ENCODE measurements at places on chromosomes 16 and 17. TPM values are rescaled to one million over a fixed set of nuclear protein-coding genes. Genes with fewer than 3 reads are reported as not detected.
A peak's percentile ranks its signal among the peaks of the same experiment; 100 is the strongest.

Gene CLEC18C
- not detected for total RNA-seq

Gene MAP3K14
- total RNA-seq = 8.5 TPM

Gene TAX1BP3
- 99.6 TPM for total RNA-seq

Gene CIITA
- 4.3 TPM for total RNA-seq

Gene FOXF1
- total RNA-seq = 81.1 TPM

Gene CLDN9
- not detected for total RNA-seq

Gene PIRT
- total RNA-seq = 2.1 TPM

Gene ATMIN
- 37.3 TPM for total RNA-seq

DNA sequence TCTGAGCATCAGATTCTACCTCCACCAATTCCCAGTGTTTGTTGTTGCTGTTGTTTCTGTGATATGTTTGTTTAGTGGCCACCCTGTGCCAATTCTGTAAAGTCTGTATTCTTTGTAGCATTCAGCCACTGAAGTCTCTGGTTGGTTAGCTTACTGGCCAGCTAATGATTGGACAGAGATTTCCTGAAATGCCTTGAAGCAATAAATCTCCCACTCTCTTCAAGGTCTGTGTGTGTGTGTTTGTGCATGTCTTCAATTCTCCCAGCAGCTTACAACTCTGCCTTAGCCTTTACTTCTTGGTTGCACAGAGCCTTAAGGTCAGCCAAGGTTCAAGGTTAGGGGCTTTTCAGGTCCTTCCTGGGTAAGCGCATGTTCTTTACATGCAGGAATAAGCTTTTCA lies 38.2 kb downstream of the PRPSAP2 start:
- no peak for ATAC-seq

GRCh38 chr16:75112734-75113491 lies 3.7 kb downstream of the LDHD start:
- no peak for ATAC-seq

DNA sequence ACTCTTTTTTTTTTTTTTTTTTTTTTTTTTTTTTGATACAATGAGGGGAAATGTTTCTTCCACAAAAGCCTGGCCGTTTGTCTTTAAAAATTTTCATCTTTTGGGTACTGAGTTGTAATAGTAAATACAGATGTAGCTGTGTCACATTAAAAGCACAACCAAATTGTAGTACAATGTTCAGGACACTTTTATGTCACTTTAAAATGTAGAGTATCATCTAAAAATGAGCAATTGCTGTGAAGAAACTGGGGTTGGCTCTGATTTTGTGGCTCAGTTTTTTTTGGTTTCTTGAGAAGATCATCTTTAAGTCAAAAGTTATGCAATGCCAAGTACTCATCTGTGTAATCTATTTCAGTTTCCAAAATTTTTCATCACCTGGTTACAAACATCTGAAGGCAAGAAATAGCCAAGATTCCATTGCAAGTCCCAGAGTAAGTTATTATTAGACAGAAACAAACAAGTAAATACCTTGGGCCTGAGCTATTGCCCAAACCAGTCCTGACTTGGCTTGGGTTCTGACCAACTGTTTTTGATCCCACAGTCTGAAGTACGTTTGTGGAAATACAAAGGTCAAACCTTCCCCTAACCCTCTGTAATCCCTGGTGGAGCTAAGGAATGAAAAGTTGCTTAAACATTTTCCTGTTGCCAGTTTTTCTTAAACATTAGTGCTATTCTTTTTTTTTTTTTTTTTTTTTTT lies 717.2 kb downstream of the WWOX start:
- ATAC-seq = peak; percentile 89

DNA sequence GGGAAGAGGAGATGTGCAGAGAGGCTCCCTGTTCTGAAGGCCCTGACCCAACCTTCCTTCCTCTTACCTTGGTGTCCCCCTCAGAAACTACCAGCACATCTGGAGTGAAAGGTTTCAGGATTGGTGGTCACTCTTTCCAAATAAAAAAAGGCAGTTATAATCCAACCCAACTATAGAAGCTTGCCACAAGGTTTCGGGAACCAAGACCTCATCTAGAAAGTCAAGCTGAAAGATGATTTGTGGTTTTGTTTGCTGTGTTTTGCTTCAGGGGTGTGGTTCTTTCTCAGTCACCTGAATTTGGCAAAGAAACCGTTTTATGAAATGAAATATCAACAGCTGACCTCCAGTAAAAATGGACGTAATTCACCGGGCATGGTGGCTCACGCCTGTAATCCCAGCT lies 19.3 kb downstream of the SHMT1 start:
- ATAC-seq = no peak

DNA sequence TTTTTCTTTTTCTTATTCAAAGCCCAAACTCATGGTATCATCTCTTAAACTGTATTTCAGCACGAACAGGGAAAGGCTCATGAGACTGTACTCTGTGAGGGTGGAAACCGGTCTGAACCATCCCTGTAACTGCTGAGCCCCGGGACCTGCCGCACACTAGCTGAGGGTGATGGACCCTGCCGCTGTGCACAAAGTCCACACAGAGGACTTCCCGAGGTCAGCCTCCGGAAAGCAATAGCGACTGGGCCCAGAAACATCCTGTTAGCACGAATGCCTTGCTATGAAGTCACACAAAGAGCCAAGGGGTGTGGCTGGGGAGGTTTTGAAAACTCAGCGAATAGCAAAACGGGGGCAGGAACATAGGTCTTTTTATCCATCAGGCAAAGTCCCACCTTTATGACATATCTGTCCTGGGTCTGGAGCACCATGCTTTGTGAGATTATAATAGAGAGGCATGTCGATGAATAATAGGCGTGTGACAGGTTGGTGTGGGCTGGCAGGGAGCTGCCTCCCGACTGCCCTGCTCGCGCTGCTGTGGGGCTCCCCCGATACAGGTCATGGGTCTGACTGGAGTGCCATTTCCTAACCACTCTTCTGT lies 33.4 kb downstream of the CDK5R1 start:
- ATAC-seq = no peak

DNA sequence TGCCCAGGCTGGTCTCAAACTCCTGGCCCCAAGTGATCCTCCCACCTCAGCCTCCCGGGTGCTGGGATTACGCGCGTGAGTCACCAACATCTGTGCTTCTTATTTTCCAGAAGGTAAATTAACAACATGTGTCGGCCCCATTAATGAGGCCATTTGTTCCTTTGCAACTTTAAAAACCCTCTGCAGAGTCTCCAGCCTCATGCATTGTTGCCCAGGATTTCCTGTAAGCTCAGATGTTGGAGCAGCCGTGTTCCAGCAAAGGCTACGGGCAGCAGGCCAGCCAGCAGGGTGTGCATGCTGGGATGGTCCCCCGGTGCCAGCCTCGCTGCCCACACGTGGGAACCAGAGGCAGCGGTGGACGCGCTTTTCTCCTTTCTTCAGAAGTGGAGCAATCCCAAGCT lies 19.1 kb upstream of the HEXD start:
- peak; percentile 20 for ATAC-seq

DNA sequence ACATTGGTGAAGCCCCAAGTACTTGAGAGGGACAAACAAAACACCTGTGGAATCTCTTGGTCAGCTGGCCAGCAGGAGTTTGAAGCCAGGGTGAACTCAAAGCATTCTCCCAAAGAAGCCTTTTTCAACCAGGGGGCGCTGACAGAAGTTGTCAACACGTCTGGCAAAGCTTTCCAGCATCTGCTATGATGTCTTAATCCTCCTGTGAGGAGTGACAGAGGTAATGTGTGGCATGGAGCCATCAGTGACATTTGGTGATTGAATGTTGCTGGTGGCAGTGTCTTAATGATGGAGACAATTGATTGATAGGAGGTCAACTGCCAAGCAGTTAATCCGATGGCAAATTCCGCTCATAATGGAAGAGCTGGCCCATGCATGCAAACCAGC lies 257.6 kb upstream of the HSBP1 start:
- no peak for ATAC-seq

DNA sequence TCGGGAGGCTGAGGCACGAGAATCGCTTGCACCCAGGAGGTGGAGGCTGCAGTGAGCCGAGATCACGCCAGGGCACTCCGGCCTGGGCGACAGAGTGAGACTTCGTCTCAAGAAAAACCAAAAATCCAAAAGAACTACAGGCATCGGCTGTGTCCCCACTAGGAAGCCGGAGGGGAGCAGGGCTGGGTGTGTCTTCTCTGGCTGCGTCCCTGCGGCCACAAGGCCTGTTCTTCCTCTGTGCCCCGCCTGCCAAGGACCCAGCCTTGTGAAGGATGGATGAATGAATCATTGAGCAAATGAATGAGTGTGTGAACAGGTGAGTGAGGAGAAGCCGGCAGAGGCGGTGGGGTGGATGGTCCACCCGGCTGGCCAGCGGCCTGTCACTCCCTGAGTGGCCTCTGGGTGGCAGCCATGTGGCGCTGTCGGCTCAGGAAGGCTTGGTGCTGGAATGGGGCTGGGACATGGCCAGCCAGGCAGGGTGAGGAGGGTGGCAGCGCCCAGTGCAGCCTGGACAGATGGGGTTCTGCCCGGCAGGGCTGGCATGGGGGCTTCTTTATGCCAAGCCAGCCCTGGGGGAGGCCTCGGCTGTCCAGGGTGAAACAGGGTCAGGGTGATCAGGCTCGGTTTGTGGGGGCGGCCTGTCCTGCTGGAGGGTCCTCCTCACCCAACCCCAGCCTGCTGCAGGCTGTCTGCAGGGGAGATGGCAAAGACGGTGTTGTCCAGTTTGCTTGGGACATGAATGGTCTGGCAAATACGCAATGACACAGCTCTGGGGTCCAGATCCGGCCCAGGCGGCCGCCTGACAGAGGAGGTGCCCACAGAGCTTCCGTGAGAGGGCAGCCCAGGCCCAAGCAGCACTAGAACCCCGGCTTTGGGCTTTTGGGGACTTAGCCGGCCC lies 21.7 kb downstream of the SLC25A10 start:
- ATAC-seq = peak; percentile 88

- no peak for ATAC-seq
Measured at GRCh38 chr16:49912721-49913120, 56.8 kb upstream of the ZNF423 start.

DNA sequence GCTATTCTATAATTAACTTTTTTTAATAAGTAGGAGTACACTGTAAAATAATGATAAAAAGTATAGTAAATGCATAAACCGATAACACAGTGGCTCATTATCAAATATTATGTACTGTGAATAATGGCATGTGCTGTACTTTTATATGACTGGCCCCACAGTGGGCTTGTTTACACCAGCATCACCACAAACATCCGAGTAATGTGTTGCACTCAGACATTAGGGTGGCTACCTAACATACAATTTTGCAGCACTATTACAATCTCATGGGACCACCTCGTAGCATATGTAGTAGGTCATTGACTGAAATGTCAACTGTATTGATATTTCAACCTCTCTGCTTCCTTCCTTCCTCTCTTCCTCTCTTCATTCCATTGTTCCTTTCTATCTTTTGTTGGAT lies 51.7 kb downstream of the TBX4 start:
- no peak for ATAC-seq
